ENCODE measurements at places on chromosomes 6 and 20.

- no peak for DNase-seq
Measured at GRCh38 chr6:314377-314776, 22.1 kb downstream of the DUSP22 start.

DNA sequence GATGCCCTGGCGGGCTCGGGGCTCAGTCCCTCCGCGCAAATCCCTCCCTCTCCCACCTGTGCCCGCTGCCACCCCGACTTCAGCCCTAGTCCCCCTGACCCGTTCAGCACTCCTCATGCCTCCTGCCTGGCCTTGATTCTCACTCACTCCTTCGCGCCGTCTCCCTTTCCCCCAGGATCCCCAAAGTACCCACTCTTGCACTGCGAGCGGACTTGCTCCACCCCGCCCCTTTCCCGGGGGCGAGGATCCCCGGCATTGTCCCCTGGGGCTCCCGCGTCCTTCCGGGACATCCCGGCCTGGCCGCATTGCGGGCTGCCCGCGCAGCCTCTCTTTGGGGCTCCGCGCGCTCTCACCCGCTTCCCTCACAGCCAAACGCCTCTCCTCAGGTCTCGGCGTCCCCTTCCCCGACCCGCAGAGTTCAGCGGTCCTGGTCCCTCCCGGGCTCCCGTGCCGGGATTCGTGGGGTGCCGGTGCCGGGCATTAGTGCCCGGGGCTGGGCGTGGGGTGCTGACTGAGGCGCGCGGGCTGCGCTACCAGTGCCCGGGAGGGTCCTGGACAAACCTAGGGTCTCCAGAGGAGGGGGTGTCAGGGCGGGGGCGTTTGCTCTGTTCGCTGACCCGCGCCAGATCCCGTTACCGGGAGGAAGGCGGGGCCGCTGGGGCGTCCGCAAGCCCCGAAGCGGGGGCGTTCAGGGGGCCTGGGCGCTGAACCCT, 45.5 kb upstream of the SUPT3H start:
- DNase-seq = no peak

DNA sequence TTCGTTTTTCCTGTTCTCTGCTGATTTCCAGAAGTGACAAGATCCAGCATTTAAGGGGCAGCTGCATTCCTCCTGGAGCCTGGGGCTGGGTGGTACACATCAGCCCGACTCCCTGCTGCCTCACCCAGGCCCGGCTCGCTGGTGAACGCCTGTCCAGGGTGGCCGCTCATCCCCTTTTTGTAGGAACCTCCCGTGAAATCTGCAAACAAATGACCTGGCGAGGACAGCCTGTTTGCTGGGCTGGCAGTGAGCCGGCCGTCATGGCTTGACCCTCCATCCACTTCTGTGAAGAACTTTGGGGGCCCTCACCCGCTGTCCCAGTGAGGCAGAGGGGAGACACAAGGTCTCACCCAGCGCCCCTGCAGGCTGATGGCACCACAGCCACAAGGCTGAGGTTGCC, 39.0 kb downstream of the PYGB start:
- DNase-seq = no peak

DNA sequence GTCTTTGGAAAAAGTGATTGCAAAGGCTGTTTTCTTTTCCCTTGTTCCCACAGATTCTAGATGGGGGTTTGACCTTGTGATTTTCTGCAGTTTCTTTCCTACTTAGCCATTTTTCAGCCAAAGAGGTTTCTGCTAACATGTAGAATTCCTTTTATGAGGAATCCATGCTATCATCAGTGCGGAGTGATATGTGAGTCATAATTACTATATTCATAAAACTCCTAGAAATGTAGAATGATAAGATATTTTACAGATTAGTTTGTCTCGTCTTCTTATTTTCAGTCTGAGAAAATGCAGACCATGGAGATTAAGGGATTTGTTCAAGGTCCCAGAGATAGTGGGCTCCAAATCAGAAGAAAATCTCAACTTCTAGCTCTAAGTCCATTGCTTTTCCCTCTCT, 98.6 kb downstream of the KCNQ5 start:
- DNase-seq = no peak

GRCh38 chr6:80333342-80333741, 226.9 kb downstream of the BCKDHB start:
- no peak for DNase-seq

- DNase-seq = no peak
Measured at GRCh38 chr20:61722146-61722678, 343.5 kb downstream of the TAF4 start.

DNA sequence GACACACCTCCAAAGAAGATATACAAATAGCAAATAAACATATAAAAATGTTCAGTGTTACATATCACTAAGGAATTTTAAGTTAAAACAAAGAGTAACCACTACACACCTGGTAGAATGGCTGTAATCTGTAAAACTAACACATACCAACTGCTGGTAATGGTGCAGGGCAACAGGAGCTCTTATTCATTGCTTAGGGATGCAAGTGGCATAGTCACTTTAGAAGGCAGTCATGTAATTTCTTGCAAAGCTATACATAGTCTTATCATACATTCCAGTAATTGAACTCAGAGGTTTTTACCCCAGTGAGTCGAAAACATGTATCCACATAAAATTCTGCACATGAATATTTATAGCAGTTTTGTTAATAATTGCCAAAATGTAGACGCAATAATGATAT, 906.8 kb upstream of the CITED2 start:
- DNase-seq = no peak

GRCh38 chr20:1334761-1335160, 5.8 kb upstream of the SDCBP2 start:
- DNase-seq = no peak

DNA sequence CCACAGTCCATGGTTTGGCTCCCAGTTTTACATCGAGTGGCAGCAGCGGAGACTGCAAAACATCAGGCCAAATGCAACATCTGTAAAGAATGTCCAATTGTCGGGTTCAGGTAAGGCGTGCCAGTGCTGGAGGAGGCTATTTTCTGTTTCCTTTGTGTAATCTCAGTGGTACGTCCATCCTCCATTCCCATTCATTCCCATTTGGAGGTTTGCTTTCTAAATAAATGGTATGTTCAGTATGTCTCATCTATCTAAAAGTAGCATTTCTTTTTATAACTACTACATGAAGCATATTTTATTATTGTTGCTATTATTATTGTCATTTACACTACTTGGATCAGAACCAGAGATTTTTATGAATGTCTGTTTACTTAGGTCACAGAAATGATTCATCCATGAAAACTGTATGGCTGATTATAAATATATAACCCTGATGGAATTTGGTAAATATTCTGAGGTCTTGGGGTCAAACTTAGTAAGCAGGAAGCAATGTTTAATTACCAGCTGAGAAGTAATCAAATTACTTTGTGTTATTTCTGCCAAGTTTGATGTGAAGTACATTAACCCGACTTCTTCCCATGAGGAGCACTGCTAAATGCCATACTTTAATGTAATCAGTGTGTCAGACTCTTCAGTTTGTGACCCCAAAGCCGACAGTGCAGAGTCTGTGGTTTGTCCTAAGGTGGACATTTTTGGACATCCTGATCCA, 512.9 kb downstream of the UTRN start:
- no peak for DNase-seq

DNA sequence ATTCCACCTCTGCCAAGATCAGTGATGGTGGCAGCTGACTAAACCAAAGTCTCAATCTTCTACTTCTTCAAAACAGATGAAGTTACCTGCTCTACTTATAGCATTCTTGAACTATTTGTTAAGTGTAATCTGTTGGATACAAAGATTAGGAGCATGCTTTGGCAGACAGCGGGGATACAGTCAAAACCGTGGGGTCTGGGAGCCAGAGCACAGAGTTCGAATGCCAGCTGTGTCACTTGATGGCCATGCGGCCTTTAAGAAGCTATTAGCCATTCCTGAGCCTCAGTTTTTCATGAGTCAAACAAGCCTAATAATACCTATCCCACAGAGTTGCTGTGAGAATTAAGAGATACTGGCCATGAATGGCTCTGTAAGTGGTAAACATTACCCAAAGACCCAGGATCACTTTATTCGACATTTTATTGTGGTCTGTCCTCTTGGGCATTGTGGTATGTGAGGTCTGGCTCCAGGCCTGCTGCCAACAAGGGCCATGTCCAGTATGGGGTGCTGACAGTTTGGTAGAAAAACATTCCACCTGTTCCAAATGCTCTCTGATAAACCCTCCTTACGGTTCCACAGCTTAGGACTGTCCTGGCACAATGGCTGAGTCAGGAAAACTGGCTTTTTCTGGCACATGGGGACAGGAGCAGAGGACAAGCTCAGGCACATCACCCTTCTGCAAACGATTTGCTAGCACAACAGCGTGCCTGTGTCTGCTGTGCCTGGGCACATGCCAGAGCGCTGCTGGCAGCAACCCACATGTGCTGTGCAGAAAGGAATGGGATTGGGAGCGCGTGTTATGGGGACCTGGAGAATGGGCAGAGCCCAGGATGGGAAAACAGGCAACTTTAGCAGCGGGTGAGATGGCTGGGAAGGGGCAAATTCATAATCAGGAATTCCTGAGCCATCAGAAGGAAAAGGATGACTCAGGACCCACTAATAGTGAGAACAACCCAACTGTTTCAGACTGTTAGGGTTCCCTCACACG, 15.7 kb upstream of the FAM83C start:
- DNase-seq = no peak

- DNase-seq = no peak
Measured at GRCh38 chr6:81071121-81071520, 681.4 kb downstream of the TENT5A start.

DNA sequence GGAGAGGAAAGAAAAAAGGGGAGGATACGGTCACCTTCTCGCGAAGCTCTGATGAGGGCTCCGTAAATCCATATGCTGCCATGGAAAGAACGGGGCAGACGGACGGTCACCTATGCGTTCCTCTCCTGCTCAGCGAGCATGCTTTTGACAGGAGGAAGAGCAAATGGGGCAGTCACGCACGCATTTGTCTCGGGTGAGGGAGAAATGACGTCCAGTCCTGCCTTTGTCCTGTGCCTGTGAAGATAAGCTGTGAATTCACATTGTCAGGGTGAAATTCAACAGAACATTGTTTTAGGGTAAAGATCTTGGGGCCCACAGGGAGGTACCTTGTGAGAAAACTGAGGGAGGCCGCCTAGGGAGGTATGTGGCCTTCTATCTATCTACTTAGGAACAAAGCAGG, 83.8 kb downstream of the IRF4 start:
- no peak for DNase-seq

- no peak for DNase-seq
Measured at GRCh38 chr6:10598084-10598960, 77.2 kb downstream of the GCNT2 start.

GRCh38 chr6:92110403-92110802, 1309.0 kb downstream of the EPHA7 start:
- DNase-seq = no peak

DNA sequence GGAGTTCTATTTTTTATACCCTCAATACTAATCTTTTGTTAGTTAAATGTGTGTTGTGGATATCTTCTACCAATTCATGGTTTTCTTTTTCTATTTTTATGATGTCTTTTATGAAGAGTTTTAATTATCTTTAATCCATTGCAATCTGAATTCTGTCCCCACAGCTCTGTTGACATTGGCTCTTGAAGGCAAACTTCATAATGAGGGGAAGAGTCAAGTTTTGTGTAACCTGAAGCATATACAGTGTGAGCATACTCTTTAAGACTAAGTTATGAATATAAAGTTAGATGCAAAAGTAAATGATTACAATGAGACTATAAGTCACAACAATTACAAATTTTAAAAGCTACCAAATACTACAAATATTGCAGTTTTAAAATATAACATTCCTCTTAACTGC, 34.2 kb downstream of the RNF217 start:
- no peak for DNase-seq

DNA sequence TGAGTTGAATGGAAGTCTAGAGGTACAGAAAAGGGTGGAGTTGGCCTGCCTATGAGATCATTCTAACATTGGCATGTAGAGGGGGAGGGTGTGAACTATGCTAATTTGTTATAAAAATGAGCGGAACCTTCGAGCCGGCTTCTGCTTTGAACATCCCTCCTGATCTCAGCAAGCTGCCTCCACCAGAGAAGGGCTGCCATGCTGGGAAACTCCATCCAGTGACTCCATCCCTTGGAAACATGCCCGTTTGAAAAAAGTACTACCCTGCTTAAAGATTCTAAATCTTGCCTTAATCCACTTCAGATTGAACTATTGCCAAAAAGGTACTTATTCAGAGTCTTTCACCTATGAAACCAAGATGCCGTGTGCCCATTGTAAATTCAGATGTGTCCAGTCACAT, 43.6 kb upstream of the TMEM170B start:
- DNase-seq = no peak

DNA sequence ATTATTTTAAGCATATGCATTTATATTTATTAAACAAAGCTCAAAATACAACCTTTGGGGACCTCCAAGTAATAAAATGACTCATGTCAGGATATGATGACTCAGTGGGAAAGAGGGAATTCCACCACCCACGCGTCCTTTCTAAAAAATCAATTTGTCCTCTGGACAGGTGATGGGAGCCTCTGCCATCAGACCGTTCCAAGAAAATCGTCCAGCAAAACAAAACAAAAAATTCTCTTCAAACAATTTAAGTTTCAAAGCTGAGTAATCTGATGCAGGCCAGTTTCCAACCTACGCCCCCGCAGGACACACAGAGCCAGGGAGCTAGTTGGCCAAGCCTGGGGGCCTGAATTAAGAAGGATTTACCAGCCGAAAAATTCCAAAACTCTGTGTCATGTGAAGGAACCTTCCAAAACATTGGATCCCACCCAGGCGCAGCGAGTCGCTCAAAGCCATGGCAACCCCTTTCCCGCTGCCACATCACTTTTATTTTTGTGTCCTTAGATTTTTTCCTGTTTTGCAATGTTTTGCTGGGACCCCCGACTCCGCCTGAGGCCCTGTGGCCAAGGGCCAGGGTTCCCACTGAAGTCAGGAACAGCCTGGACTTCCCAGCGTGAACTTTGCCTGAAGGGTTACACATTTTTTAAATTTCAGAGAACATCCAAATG, 95.3 kb downstream of the NFATC2 start:
- no peak for DNase-seq

DNA sequence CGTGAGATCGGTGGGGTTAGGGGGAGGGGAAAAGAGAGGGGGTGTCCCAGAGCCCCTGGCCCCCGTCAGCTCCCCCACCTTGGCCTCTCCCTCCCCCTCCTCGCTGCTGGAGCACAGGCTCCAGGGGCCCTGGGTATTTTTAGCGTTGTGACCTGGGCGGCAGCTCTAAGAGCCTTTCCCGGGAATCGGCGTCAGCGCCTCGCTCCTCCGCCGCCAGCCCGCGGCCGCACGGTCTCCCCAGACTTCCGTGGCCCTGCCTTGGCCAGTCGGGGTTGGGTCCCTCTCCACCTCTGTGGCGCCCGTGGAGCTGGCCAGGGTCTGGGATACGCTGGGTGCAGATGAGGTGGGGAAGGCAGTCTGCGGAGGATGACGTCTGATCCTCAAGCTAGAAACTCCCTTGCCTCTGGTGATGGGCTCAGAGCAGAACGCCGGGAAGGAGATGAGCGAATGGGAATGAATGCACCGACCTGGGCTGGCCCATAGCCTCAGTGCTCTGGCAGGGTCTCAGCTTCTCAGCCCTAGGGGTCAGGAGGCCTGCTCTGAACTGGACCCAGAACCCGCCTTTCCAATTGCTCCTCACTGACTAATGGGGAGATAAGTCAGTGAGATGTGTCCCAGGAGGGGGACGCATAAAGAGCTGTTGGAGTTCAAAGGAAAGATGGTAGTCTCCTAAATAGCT, 883 bp upstream of the DBNDD2 start:
- no peak for DNase-seq

- DNase-seq = no peak
Measured at GRCh38 chr6:136351518-136352110, 62.0 kb upstream of the BCLAF1 start.

Measured in stimulated activated CD8-positive, alpha-beta memory T cell treated with anti-CD3 and anti-CD28 coated beads, Interleukin-4, amount 100 ng/mL, for 4 hours (primary cell).